Panc1 (cell line): ENCODE measurements at places on chromosomes 6 and 20. TPM values are rescaled to one million over a fixed set of nuclear protein-coding genes. Genes with fewer than 3 reads are reported as not detected.

The HCRTR2 gene
- total RNA-seq = not detected

The C20orf204 gene
- total RNA-seq = 1.9 TPM

The BCAS1 gene
- 3.1 TPM for total RNA-seq

The PTPRT gene
- not detected for total RNA-seq

The CYP21A2 gene
- 1.1 TPM for total RNA-seq

The CEP250 gene
- 82.5 TPM for total RNA-seq

The SUPT3H gene
- 11.0 TPM for total RNA-seq

The SLC22A23 gene
- 4.5 TPM for total RNA-seq

The KDM1B gene
- total RNA-seq = 27.1 TPM

DNA sequence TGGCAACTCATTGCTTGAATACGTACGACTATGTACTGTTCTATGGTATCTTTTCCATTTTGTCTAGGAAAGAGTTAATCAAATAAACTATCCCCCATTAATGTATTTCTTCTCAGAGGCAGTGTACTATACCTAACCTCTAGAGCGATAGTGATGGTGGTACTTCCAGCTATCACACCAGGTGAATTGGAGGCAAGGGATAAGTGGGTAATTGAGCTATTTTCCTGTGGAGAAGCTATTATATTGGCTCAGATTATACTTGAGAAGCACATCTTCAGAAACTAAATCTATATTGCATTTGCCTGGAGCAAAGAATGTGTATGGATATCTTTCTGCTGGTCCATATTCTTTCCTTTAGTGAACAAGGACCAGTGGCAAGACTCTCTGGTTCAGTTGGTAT lies 430.7 kb upstream of the KHDRBS2 start:
- DNase-seq = no peak
- no peaks in the 10 kb centered on the region for H3K4me1 ChIP-seq
- H3K27ac ChIP-seq = no peak overlapping the region
- no peak overlapping the region for H3K4me3 ChIP-seq
- no peaks in the 10 kb centered on the region for H3K27me3 ChIP-seq

DNA sequence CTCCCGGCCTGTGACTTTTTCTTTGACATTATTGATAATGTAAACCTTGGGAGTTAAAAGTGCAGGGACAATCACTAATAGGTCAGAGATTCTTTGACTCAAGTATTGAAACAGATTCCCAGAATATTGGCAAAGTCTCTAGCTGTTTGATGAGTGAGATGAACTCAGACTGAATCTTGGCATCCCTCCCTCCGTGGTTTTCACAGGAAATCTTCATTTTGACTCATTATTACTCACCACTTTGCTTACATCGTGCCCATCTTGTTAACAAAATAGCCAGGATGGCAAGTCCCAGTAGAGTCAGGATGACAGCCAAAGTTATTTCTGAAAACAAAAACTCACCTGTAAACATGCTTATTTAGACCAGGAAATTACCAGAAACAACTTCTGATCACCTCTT lies 2.0 kb downstream of the TSBP1 start:
- no peaks in the 10 kb centered on the region for H3K4me1 ChIP-seq
- no peak overlapping the region for H3K27ac ChIP-seq
- peak; percentile 30 for DNase-seq
- H3K4me3 ChIP-seq = no peak overlapping the region

GRCh38 chr6:85469276-85470022 lies 19.6 kb downstream of the NT5E start:
- H3K36me3 ChIP-seq = peaks cover 2% of the 10 kb centered on the region; the same call in 1 of the 2 replicates
- no peaks in the 10 kb centered on the region for H3K27me3 ChIP-seq
- no peak for DNase-seq
- H3K27ac ChIP-seq = no peak overlapping the region
- no peak overlapping the region for H3K4me3 ChIP-seq

- H3K4me1 ChIP-seq = no peaks in the 10 kb centered on the region
- no peak overlapping the region for H3K4me3 ChIP-seq
- no peaks in the 10 kb centered on the region for H3K27me3 ChIP-seq
- DNase-seq = no peak
Observed at GRCh38 chr6:356828-357251, 34.7 kb upstream of the IRF4 start.

DNA sequence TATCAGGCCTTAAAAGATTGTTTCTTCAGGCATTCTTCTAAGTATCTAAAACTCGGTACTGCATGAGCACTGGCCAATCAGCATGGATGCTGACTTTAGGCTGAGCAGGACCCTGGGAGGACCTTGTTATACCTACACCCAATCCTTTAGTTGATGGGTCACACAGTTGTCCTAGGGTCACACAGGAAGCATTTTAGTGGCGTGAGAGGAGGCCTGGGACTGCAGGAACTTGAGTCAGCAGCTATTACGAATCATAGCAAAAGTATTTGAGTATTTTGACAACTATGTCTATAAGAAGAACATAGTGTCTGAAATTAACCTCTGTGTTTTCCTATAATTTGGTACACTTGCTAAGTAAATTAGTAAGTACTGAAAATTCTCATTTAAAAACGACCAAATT lies 741.4 kb downstream of the HACE1 start:
- no peaks in the 10 kb centered on the region for H3K27me3 ChIP-seq
- H3K27ac ChIP-seq = no peak overlapping the region
- peak; percentile 17 for DNase-seq
- H3K36me3 ChIP-seq = no peaks in the 10 kb centered on the region; the same call in 1 of the 2 replicates
- H3K4me1 ChIP-seq = no peaks in the 10 kb centered on the region

DNA sequence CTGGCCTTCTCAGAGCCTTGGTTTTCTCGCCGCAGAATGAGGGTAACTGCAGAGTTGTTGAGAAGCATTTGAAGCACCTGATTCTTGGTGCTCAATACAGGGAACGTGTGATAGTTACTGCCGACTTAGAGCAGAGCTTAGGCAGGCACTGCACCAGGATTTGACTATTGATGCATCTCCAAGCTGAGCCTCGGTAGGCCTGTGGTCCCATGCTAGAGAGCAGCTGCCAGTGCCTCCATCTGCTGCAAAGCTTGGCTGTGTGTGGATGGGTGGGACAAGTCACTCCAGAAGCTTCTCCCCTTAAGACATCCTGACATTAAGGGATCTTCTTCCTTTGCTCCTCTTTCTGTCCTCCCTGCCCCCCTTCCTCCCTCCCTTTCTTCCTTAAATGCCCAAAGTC lies 40.9 kb downstream of the FAM209B start:
- no peak overlapping the region for H3K27ac ChIP-seq
- H3K4me3 ChIP-seq = no peak overlapping the region
- H3K27me3 ChIP-seq = no peaks in the 10 kb centered on the region
- no peaks in the 10 kb centered on the region for H3K36me3 ChIP-seq
- H3K4me1 ChIP-seq = no peaks in the 10 kb centered on the region

GRCh38 chr6:19841181-19841580 lies 4.0 kb downstream of the ID4 start:
- no peak overlapping the region for H3K4me3 ChIP-seq
- H3K27ac ChIP-seq = 0 out of 2 replicates have a peak overlapping the region, but pooled peaks have one; percentile 10
- no peaks in the 10 kb centered on the region for H3K27me3 ChIP-seq
- no peaks in the 10 kb centered on the region for H3K36me3 ChIP-seq
- H3K4me1 ChIP-seq = peaks cover 10% of the 10 kb centered on the region; the same call in 1 of the 2 replicates

DNA sequence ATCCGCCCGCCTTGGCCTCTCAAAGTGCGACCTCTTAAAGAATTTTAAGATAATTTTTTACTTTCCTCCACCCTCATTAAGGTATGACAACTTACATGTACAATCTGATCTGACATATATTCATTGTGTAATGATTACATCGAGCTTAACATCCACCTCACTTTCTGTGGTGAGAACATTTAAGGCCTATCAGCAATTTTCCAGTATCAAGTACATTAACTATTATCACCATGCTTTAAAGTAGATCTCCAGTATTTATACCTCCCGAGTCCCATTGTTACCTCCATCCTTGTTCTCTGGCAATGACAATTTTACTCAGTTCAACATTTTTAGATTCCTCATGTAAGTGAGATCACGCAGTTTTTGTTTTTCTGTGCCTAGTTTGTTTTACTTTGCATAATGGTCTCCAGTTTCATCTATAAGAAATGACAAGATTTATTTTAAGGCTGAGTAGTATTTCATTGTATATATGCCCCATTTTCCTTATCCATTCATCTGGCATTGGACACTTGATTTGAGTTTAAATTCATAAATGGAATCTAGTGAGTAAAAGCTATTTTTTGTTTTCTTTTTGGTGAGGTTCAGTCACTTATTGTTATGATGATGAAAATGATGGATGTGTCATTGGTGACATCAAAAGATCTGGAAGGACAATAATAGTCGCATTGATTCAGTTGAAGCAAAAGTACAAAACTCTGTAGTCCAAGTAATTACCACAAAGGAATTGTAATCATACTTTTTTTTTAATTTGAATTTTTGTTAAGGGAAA lies 87.0 kb downstream of the OR2B2 start:
- no peak for DNase-seq
- H3K27ac ChIP-seq = peak overlapping the region; percentile 89
- H3K4me1 ChIP-seq = peaks cover 2% of the 10 kb centered on the region; the same call in 1 of the 2 replicates
- no peaks in the 10 kb centered on the region for H3K36me3 ChIP-seq

- H3K4me1 ChIP-seq = no peaks in the 10 kb centered on the region; the same call in 1 of the 2 replicates
- no peak overlapping the region for H3K4me3 ChIP-seq
- no peaks in the 10 kb centered on the region for H3K36me3 ChIP-seq
- no peak overlapping the region for H3K27ac ChIP-seq
- no peak for DNase-seq
Observed at GRCh38 chr20:54015496-54015895, 54.9 kb downstream of the BCAS1 start.

DNA sequence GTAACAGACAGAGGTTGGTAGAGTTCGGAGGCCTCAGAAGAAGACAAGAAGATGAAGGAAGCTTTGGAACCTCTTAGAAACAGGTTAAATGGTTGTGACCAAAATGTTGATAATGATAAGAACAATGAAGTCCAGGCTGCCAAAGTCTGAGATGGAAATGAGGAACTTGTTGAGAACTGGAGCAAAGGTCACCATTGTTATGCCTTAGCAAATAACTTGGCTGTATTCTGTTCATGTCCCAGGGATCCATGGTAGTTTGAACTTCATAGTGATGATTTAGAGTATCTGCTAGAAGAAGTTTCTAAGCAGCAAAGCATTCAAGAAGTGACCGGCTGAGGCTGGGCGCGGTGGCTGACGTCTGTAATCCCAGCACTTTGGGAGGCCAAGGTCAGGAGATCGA lies 11.1 kb upstream of the LSM14B start:
- no peak for DNase-seq
- no peak overlapping the region for H3K27ac ChIP-seq
- H3K27me3 ChIP-seq = no peaks in the 10 kb centered on the region
- H3K4me3 ChIP-seq = no peak overlapping the region

DNA sequence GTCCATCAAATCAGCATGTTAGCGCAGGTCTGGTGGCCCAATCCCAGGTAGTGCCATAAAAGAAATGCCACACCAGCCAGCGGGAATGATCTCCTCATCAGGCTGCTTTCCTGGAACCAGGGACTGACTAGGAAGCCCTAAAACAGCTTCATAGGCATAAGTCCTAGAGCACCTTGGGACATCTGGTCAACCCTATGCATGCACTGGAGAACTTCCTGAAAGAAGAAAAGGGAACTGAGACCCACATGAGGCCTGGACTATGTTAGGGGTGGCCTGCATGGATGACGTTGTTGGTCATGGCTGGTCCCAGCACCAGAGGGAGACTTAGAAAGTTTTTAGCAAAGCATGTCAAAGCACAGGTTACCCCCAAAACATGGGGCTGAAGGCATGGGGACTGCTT lies 7.6 kb upstream of the KCNK16 start:
- no peak overlapping the region for H3K27ac ChIP-seq
- no peak for DNase-seq
- H3K4me3 ChIP-seq = no peak overlapping the region
- H3K36me3 ChIP-seq = no peaks in the 10 kb centered on the region
- H3K27me3 ChIP-seq = peaks cover 6% of the 10 kb centered on the region

GRCh38 chr6:166714187-166714510 lies 87.1 kb upstream of the RPS6KA2 start:
- H3K27me3 ChIP-seq = no peaks in the 10 kb centered on the region
- no peak for DNase-seq
- no peak overlapping the region for H3K4me3 ChIP-seq
- no peaks in the 10 kb centered on the region for H3K4me1 ChIP-seq

DNA sequence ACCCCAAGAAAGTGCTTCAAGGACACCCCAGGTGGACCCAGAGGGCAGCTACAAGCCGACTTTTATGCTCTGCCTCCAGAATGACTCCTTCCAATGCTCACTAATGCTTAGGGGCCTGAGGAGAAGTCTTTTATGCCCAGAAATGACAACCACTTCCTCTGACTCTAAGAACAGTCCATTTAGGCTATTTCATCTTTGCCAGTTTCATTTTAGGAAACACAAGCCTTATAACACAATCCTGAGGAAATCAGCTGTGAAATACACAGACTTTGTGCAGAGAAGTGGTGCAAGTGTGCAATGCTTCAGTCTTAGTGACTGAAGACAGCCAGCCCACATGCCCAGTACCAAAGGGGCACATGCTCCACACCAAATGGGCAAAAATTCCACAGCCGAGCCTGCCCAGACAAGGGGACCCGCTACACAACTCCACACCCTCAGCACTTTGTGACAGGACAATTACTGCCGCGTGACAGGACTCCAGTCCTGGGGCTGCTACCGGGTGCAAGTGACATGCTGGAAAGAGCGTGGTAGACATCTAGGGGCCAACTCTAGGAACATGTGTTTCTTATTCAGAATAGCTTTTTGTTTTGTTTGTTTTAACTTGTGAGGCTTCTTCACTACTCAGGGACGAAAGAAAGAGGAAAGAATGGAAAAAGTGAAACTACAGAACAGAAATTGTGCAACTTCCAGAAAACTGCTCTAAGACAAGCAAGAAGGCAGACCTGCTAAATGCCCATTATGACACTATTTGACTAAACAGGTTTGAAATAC lies 28.2 kb upstream of the PLAGL1 start:
- no peak overlapping the region for H3K4me3 ChIP-seq
- no peaks in the 10 kb centered on the region for H3K27me3 ChIP-seq
- H3K4me1 ChIP-seq = no peaks in the 10 kb centered on the region
- H3K36me3 ChIP-seq = no peaks in the 10 kb centered on the region
- no peak overlapping the region for H3K27ac ChIP-seq

DNA sequence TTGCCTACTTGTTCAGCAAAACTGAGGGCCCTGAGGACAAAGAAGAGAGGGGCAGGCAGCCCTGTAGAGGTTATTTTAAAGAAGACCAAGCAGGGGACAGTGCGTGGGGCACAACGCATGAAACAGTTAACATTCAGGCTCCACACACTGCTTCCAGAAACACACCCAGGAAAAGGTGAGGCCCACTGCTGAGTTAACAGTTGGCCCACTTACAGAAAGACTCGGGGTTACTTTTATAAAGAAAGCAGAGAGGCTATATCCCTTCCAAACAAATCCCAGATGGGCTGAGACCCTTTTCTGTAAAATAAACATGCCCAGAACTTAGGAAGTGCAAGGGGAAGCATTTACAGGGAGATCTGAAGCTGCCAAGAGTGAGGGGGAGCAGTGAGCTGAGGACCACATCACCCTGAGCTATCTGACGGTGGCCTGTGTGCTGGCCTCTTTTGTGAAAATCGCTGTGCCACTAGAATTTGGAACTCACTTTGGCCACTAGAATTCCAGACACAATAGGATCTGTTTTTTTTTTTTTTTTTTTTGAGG lies 49.8 kb upstream of the SSTR4 start:
- H3K27ac ChIP-seq = no peak overlapping the region
- no peaks in the 10 kb centered on the region for H3K4me1 ChIP-seq
- no peaks in the 10 kb centered on the region for H3K36me3 ChIP-seq
- H3K4me3 ChIP-seq = no peak overlapping the region
- DNase-seq = no peak
- H3K27me3 ChIP-seq = no peaks in the 10 kb centered on the region
